Parietal lobe (tissue), 2 donors: ENCODE measurements at places on chromosomes 13 and 19. TPM values are rescaled to one million over a fixed set of nuclear protein-coding genes. Genes with fewer than 3 reads are reported as not detected.

The ZNF431 gene
- 27.5 TPM for total RNA-seq

The ANKRD24 gene
- total RNA-seq, result 14.7 TPM

The WASF3 gene
- 21.3 TPM for total RNA-seq

The TSSK6 gene
- total RNA-seq, result 1.3 TPM

The PEAK3 gene
- total RNA-seq, result not detected

The ISYNA1 gene
- 79.8 TPM for total RNA-seq

The KLK10 gene
- total RNA-seq, result not detected

The MBD3L2 gene
- total RNA-seq, result not detected

The EID2B gene
- 15.3 TPM for total RNA-seq

The SIGLECL1 gene
- total RNA-seq, result not detected

The FFAR1 gene
- total RNA-seq, result not detected

The TTC9B gene
- 41.6 TPM for total RNA-seq

The OVOL3 gene
- total RNA-seq, result not detected

The ZNF320 gene
- 38.2 TPM for total RNA-seq

The DCT gene
- total RNA-seq, result 0.63 TPM

The LRRC63 gene
- 4.4 TPM for total RNA-seq

The ADPRHL1 gene
- 1.6 TPM for total RNA-seq

The SPTBN4 gene
- 42.6 TPM for total RNA-seq

The PPAN gene
- 25.7 TPM for total RNA-seq
